ENCODE measurements at places on chromosomes 4 and X. TPM values are rescaled to one million over a fixed set of nuclear protein-coding genes. Genes with fewer than 3 reads are reported as not detected.

Gene FDCSP
- total RNA-seq, result not detected

Gene CTPS2
- total RNA-seq, result 5.8 TPM

Gene EREG
- total RNA-seq, result 0.06 TPM

Gene GAGE12H
- not detected for total RNA-seq

Gene CLDN24
- not detected for total RNA-seq

Gene FAM47A
- not detected for total RNA-seq

Gene ITM2A
- total RNA-seq, result 62.5 TPM

Gene PDE6B
- 1.8 TPM for total RNA-seq

Measured in heart right ventricle (tissue), 16 donors.